ENCODE measurements at places on chromosomes 1 and 21.

DNA sequence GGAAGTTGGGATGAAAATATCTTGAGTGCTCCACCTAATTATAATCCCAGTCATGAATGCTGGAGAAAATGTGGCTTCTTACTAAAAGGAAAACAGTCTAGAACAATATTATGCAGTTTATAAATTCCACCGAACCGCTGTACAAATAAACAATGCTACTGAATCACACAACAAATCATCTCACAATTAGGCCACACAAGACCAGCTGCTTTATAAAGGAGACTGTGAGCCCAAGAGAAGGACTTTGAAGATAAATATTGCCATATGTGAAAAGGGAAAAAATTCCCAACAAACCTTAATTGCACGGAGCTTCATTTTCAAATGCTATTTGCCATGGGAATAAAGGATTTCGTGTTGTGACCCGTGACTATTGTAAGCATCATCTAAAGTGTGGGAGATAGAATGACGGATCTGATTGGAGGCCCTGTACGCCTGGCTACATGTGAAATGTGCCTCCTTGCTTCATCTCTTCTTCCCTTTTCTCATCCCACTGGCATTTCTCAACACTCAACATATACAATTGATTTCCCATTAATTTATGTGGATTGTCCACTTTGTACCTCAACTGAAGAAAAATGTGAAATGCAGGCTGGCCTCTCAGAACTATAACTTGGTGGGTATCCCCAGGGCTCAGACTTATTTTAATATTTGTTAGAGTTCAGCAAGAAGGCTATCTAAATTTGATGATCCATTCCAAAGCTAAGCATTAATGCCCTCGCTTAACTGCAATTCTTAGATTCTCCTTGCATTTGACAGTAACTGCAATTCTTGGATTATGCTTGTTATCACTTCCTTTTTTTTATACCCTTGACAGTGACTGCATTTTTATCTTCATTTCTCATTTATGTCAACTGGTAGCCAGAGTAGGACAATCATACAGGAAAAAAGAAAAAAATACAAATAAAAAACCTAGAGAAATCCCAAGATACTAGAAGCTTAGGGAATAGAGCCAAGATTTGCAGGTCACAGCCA lies 122.3 kb downstream of the TGFB2 start:
- DNase-seq: no peak

DNA sequence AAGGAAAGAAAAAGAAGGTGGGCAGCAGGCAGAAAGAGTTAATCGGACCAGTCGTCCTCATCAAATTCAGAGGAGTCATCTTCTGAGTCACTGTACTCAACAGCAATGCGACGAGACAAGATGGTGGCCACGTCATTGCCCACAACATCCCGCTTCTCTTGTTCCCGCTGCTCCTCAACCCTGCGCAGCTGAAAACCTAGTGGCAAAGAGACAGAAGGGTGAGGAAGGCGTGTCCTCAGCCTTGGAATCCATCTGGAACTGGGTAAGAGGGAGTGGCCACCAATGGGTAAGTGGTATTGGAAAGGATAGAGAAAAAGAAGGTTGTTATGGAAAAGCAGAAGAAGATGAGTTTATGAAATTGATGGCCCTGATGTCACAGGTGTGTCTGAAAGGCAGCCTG lies 15.7 kb downstream of the GPR3 start:
- no peak for DNase-seq

DNA sequence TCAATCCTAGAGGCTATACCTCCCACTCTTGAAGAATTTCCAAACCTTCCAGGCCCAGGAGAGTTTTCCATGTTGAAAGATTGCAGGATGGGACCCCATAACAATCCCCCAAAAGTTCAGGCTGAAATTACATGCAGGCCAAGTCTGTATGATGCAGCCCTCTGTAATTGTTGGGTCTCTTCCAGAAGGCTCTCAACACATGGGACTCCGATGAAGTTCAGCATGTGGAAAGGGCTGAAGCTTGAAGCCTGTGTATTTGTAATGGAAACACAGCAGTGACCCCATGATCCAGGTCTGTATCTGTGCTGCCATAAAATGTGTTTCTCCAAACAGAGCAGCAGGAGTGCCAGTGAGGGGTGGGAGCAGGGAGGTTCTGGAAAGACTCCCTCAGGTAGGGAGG lies 202.5 kb upstream of the LYPLAL1 start:
- no peak for DNase-seq

DNA sequence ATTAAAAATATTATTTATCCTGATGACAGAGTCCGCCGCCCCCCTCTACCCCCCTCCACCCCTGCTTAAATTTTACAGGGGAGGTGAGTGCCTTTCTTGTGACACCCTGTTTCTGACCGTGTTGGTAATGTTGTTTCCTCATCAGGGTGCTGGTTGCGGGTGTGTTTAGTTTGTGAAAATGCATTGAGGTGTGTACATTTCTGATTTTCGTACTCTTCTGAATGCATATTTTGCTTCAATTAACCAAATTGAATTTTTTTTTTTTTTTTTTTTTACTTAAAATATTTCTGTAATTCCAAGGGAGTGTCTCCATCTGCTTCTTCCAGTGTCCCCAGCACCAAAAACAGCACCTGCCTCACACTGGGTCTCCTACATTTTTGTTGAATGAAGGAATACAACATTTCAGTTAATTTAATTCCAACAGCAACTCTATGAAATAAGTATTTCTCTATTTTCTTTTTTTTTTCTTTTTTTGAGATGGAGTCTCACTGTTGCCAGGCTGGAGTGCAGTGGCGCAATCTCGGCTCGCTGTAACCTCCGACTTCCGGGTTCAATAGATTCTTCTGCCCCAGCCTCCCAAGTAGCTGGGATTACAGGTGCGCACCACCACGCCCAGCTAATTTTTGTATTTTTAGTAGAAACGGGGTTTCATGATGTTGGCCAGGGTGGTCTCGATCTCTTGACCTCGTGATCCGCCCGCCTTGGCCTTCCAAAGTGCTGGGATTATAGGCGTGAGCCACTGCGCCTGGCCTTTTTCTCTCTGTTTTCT lies 5.6 kb upstream of the SLC2A1 start:
- no peak for DNase-seq

DNA sequence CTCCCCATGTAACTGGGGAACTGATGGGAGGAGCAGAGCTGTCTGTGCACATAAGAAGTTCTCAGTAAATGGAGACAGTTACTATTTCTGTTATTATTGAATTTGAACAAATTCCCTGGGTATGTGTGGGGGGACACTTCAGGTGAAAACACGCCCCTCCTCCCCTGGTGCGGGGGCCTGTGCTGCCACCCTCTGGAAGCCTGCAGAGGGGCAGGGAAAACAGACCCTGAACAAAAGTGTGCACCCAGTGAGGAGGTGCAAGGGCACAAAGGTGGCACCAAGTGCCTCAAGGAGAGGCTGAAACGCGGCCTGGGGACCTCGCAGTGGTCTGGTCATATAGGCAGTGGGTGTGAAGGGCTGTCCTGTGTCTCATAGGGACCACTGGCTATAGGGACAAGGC lies 18.2 kb upstream of the NADK start:
- no peak for DNase-seq

- DNase-seq: no peak
Measured at GRCh38 chr1:202981939-202982338, 14.9 kb upstream of the CYB5R1 start.

- no peak for DNase-seq
Measured at GRCh38 chr1:234593771-234594504, 16.0 kb downstream of the IRF2BP2 start.

DNA sequence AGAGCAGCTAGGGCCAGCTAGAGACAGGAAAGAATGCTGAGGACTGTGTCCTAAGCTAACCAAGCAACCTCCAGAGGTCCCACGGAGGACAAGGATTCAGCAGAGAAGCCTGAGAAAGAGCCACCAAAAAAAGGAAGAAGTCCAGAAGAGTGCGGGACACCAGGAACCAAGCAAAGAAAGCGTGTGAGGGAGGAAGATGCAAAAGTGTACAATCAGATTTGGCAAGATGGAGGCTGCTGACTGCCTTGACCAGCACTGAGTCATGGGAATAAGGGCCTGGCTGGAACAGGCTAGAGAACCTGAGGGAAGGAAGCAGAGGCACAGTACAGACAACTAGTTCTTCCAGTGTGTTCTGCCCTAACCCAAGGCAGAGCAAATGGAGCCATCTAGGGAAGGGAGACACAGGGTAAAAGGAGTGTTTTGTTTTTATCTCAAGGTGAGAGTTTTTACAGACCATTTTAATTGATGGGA lies 18.5 kb downstream of the TP53BP2 start:
- DNase-seq: no peak

DNA sequence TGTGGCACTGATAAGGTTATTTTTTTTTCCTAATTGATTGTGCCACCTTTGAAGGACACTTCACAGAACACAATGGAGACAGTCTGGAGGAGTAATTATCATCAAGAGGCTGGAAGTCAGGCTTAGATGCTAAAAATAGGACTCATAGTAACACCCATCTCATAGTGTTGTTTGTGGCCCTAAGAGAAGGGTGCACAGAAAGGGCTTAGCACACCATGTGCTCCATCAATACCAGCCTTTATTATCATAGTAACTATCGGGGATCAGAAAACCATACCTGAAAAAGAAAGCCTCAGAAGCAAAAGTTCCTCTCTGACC lies 11.9 kb downstream of the NIPAL3 start:
- DNase-seq: no peak

DNA sequence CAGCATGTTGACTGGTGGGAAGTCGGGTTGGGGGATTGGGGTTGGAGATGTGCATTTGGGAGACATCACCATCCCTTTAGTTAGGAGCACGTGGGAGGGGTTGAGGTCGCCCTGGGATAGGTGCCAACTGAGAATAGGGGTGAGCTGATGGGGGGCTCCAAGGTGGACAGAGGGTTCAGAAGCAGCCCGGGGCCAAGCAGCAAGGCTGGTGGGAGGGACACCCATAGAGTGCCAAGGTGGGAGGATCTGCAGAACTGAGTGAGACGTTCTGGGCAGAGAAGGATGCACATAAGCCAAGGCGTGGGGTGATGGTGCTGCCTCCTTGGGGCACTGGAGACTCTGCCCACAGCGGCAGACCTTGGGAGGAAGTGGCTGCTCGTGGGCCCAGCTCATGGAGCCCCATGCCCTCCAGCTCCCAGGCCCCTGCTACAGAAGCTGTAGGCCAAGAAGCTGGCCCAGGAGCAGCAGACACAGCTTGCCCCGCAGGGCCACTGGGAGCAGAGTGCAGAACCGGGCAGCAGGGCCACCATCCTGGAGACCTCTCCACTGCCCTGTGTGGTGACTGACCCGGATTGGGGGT lies 31.4 kb upstream of the PKP1 start:
- no peak for DNase-seq

DNA sequence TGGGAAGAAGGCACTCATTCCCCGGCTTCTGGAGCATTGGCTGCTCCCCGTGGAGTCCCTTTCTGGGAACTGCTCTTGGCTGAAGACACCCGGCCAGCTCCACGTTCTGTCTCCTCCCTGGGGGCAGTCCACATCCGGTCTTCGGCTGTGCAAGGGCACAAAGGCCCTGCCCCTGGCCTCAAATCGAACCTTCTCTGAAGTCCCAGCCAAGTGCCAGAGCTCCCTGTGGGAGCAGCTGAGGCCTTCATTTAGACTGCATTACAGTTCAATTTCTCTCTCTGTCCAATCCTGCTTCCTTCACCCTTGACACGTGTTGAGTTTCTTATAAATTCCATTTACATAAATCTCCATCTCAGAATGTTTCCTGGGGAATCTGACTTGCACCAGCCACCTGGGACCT lies 132.9 kb upstream of the POU3F1 start:
- DNase-seq: no peak

DNA sequence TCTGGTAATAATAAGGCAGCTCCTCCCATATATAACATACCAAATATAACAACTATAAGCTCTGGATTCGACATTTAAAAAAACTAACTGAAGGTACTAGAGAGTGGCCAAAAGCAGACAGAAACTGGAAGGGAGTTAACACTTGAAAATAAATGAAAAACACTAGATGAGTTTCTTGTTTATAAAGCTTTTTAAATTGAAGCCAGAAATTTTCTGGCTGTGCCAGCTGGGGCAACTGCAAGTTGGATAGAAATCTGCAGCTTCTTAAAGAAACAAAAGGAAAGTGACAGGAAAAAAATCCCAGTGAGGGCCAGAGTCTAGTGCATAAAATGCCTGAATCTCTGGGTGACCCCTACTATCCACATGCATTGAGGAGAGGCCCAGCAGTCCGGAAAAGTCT lies 432.7 kb downstream of the SMYD3 start:
- DNase-seq: peak; percentile 35

- DNase-seq: no peak
Measured at GRCh38 chr1:16014509-16015482, 3.0 kb downstream of the HSPB7 start.

- no peak for DNase-seq
Measured at GRCh38 chr21:28325618-28326017, 667.1 kb downstream of the LTN1 start.

- peak; percentile 77 for DNase-seq
Measured at GRCh38 chr1:223363057-223363855, 720 bp downstream of the SUSD4 start.

DNA sequence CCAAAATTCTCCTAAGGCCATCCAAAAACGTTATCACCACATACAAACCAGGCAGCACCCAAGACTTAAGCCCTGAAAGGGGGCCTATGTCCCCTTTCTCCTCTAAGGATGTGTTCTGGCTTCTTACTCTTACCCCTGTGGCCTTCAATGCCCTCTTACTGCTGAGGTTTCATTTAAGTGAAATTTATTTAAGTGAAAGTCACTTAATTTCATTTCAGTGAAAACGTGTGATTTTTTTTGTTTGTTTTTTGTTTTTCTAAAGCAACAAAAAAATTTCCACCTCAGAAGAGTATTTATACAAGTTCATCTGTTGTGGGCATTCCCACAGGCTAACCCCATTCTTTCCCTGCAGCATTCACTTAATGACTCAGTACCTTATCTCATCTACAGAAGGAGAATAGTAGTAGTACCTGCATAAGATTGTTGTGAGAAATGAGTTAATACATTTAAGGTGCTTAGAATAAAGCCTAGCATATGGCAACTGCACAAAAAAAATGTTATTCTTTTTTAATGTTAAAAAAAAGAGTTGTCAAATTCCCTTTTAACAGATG lies 220.6 kb downstream of the CHRM3 start:
- DNase-seq: no peak

GRCh38 chr1:245710961-245711903 lies 556.4 kb downstream of the KIF26B start:
- DNase-seq: no peak

GRCh38 chr1:202540448-202540847 lies 169.8 kb downstream of the SYT2 start:
- no peak for DNase-seq
